Cerebellar cortex (tissue), 1 donor: ENCODE measurements at places on chromosomes 11 and 22.
A peak's percentile ranks its signal among the peaks of the same experiment; 100 is the strongest.

DNA sequence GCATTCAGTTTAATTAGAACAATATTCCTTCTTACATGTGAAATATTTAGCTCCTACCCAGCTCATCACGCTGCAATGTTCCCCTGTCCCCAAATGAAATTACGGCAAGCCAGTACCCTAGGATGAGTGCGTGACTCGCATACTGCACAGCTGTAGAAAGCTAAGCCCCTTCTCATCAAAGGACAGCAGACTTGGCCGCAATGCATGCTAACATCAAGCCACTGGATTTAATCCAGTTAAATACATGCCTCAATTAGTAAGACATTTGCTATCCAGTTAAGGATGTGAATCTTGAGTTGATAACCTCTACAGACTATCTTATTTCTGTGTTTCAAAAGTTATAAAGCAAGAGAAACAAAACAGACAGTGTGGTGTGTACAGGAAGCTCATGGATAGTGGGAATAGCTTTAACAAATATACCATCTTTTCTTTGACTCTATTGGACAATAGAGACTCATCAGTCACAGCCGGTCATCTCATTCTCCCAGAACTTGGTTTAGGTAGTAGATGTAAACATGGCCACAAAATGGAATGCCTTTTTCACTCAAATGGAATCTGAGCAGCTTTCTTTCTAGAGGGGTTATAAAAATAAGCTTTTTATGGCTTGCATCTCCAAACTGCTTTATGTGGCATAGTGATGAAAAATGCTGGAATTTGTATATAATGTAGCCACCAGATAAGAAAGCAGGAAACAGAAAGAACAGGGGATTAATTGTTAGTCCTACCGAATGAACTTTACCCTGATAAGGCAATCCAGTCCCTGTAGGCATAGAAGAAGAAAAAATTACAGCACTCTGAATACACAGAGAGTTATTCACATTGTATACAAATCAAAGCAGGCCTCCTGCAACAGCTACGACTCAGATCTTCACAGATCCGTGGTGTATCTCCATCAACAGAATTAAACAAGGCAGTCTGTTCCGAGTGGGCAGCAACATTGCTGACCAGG, 224.1 kb downstream of the CADM1 start:
- no peak for DNase-seq

GRCh38 chr22:25829237-25829636, 87.2 kb downstream of the MYO18B start:
- DNase-seq: no peak

- no peak for DNase-seq
Observed at GRCh38 chr22:17974703-17975372, 49.5 kb downstream of the MICAL3 start.

DNA sequence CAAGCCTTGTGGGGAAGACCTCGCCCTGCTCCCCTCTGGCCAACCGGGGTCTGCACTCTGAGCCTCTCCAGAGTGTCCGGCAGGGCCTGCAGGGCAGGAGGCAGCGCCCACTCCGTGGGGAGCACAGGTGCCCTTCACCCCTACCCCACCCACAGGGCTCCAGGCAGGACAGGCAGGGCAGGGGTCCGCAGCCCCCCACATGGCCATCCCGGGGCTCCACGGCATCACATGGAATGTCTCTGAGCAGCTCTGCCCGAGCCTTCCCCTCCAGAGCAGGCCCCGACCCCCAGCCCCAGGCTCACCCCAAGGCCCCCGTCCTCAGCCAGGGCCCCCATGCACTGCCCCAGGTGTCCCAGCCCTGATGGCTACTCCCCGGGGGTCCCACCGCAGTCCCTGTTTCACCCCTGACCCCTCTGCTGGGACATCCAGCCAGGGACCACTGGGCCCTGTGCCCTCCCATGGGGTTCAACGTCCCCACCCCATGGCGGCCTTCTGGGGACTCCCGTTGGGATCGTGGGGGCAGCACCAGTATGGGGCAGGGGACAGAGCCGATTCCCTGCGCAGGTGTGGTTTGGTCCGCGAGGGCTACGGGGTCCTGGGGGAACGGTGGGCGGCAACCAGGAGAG, 77.7 kb downstream of the BRD1 start:
- no peak for DNase-seq

DNA sequence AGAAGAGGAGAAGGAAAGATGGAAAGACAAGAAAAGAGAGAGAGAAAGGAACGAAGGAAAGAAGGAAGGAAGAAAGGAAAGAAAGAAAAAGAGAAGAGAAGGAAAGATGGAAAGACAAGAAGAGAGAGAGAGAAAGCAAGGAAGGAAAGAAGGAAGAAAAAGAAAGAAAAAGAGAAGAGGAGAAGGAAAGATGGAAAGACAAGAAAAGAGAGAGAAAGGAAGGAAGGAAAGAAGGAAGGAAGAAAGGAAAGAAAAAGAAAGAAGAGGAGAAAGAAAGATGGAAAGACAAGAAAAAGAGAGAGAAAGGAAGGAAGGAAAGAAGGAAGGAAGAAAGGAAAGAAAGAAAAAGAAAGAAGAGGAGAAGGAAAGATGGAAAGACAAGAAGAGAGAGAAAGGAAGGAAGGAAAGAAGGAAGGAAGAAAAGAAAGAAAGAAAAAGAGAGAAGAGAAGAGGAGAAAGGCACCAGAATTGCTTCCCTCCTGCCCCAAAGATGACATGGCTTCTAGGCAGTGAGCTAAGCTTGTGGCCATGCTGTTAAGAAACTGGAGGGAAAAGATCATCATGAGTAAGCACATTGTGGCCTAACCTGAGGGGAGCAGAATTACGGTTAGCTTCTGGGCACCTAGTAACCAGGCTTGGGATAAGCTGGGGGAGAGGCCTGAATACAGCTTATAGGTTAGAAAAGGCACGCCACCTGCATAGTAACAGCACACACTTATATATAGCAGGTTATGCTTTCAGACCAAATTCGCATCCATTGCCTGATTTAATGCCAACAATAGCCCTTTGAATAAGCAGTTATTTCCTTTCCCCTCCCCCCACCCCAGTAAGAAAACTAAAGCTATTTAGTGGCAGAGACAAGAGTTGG, 2.3 kb upstream of the ST3GAL4 start:
- no peak for DNase-seq

GRCh38 chr11:116732271-116733042, 40.3 kb downstream of the BUD13 start:
- peak; percentile 67 for DNase-seq

- DNase-seq: peak; percentile 9
Observed at GRCh38 chr11:18853086-18853720, 61.6 kb upstream of the PTPN5 start.

- DNase-seq: no peak
Observed at GRCh38 chr11:119480380-119481020, 57.5 kb upstream of the THY1 start.

DNA sequence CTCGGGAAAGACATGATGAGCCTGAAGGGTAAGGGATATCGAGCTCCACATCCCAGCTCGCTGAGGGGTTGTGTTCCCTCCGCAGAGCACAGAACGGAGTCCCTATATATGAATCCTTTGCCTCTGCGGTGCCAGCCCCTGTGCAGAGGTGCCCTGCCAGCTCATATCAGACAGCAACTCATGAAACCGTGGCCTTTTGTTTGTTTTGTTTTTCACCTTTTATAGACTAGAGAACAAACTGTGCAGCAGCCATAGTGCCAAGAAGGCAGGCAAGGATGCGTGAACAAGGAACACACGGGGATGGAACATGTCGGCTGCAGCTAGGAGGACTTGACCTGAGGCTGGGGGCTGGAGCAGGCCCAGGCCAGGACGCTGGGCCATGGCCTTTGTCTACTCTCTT, 109.8 kb downstream of the PKNOX2 start:
- DNase-seq: no peak

- DNase-seq: no peak
Observed at GRCh38 chr22:37741312-37741795, 44.5 kb downstream of the TRIOBP start.

GRCh38 chr11:24253237-24253760, 243.6 kb upstream of the LUZP2 start:
- no peak for DNase-seq

DNA sequence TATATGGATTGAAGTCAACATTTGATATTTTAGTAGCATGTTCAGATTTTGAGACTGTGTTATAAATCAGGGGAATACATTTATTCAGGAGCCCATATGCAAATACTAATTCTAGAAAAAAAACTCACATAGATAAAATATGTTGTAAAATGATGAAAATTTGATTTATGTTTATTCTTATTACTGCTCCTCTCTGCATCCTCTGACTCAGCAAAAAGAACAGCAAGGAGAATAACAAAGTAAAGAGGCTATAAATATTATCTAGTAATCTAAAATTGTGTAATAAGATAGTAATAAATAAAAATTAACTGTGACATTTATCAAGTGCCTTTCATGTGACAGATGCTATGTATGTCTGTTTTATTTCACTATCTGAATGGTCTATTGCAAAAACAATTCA, 507.2 kb upstream of the ANO3 start:
- no peak for DNase-seq

DNA sequence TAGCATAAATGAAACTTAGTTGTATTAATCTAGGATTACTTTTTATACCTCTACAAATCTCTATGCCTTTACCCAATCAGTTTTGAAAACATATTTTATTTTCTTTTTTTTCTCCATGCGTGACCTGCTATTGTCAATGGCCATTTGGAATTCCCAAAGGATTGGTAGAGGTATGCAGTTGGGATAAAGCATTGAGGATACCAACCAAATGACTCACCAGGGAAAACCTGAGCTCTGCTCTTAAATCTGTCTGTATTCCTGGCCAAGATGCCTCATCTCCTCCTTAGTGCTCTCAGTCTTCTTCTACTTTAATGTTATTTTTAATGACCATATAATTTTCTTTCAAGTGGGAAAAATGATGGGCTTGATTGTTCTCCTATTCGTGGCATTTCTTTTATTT, 61.9 kb downstream of the EHF start:
- DNase-seq: no peak

GRCh38 chr11:77211594-77212251, 83.7 kb downstream of the MYO7A start:
- no peak for DNase-seq

DNA sequence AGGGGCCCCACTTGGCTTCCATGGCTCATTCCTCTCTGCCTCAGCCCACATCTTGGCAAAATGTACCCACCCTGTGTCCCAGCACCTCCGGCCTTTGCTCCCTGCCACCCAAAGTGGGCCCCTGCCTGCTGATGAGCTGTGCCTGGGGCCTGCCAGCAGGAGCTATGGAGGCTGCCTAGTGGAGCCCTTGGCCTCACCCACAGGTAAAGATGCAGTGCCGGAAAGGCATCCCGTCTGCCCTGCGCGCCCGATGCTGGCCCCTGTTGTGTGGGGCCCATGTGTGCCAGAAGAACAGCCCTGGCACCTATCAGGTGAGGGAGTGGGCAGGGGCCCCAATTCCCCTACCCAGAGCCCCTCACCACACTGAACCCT, 1.3 kb downstream of the TBC1D10C start:
- DNase-seq: no peak

GRCh38 chr22:35842954-35843353, 125.3 kb downstream of the APOL5 start:
- peak; percentile 70 for DNase-seq

DNA sequence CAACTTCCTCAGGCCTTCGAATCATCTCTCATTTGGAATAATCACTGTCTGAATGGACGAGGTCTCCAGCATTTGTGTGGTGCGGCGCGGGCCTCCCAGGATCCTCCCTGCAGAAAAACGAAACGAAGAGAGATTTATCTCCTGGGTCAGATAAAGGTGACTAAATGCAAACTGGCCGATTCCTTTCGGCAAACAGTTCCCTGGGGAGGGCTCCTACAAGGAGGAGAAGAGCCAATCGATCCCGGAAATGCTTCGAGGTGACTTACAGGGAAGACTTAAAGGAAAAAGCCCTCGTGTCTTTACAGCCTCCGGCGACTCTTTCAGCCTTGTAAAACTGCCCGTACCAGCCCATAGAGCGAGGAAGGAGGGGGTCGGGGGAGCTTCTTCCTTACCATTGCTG, 126.5 kb downstream of the MIAT start:
- DNase-seq: no peak

- DNase-seq: no peak
Observed at GRCh38 chr22:23478175-23478574, 101.9 kb downstream of the IGLL1 start.
